ENCODE measurements at places on chromosomes 13 and 19.
A peak's percentile ranks its signal among the peaks of the same experiment; 100 is the strongest.

- no peak for DNase-seq
These were observed 22.8 kb upstream of the RNF17 start for GRCh38 chr13:24741016-24741662.

GRCh38 chr19:892243-892893 lies 619 bp downstream of the MED16 start:
- DNase-seq: no peak

DNA sequence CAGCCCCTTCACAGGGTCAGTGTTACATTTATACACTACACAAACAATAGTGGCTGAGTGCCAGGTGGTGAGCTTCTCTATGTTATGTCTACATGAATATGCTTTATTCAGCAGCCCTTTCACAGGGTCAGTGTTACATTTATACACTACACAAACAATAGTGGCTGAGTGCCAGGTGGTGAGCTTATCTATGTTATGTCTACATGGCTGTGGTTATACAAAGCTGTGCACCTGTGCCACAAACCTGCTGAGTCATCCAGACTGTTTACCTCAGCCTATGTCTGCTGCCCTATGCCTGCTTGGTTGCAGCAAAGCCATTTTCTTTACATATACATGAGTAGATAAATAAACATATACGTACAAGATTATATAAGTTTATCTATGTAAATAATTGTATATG lies 76.5 kb downstream of the ZNF726 start:
- peak; percentile 2 for DNase-seq

DNA sequence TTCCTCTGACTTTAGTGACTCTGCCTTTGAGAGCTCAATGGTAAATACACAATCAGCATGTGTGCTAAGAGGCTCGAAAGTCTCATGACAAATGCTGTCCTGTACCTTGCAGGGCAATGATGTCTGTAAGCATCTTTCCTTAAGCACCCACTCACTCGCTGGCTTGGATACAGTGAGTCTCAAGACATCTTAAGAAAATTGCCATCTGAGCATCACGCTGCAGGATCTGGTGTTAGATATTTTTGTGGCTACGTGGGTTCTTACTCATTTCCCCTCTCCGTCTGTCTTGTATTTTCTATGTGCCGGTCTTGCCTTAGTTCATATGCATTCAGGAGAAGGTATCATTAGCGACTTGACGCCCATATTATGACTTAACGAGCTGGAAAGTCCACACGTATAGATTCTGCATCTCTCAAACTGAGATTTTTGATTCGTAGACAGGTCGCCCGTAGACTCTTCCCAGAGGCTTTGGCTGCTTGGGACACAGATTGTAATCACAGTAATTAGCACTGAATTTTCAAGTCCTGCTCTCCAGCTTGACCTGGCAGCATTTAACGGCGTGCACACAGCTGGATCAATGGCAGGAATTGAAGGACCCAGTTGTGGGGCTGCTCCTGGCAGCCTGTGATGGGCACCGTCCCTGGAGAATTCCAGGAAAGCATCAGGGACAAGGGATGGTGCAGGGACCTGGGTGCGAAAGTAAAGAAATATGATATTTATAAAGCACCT lies 231.2 kb downstream of the ZIC5 start:
- DNase-seq: no peak

DNA sequence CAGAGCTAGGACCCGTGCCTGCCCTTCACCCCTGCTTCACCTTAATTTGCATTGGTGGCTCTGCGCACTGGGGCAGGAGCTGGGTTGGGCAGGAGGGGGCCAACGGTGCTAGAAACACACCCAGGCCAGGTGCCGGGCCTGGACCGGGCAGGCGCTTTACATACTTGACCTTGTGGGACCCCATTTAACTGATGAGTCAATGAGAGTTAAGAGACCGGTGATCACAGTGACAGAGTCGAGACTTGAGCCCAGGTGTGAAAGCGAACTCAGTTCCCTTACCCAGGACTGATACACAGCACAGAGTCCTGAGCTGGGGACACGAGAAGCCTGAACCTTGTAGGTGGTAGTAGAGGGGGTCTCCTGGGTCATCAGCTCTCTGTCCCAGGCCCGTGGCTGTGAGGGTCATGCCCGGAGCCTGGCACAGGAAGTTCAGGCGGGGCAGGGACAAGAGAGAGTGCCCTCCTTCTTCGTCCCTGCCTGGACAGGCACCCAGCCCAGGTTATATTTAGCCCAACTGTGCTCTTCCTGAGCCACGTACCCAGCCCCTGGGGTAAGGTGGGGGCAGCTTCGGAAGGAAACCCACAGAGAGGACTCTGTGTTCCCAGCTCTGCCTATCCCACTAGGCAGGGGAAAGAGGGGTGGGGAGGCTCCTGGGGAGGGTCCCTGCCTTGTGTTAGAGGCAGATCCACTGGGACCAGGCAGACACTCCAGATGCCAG lies 1.9 kb downstream of the PRX start:
- DNase-seq: no peak

- DNase-seq: no peak
These were observed 18.5 kb downstream of the SLC27A1 start for GRCh38 chr19:17488593-17489391.

DNA sequence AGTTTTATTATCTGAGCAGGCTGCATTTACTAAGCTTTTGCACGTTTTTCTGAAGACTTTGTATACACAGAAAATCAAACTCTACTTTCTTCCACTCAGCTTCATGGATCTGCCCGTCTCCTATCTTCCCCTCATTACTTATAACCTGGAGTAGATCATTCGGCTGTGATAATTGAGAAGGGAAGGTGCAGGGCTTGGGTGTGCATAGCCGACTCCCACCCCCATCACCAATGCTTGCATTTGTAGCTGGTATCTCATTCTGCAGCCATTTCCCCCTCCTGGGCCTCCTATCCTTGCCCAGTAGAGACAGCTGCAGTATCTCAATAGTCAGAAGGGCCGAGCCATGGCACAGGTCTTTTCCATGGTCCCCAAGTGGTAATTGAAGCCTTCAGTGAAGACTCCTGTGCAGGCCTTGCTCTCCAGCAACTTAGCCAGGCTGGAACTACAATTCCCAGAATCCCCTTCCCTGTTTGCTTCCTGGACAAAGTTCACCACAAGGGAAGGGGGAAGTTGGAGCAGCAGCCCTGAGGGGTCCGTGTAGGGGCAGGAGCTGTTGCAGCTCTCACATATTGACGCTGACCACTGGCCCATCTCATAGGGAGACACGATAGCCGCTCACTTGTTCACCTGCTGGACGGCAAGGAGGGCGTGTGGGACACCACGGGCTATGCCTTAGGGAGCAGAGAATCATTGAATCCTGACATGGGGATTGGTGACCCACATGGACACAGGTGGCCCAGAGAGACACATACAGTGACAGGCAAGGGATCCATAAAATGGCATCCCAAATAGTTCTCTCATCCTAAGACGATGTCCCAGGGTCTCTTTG lies 2.1 kb upstream of the SIGLEC8 start:
- no peak for DNase-seq

GRCh38 chr13:44879452-44880058 lies 109.7 kb downstream of the NUFIP1 start:
- no peak for DNase-seq

DNA sequence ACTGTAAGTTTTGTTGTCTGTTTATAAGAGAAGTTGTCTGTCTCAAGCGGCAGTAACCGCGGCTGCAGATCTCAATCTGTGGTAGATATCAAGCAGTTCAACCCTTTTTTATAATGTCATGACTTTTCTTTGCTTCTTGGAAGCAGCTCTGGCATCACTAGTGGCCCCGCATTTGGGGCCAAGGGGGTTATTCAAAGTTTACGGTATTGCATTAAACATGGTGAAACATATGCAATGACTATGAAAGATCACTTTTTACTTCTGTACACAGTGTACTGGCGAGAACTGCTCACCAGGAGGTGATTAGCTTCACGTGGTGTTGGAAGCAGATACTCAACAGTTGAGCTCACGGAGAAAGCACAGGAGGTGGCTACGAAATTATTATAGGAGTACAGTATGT lies 4.6 kb upstream of the FFAR3 start:
- no peak for DNase-seq

GRCh38 chr13:27967203-27967735 lies 1.8 kb downstream of the CDX2 start:
- DNase-seq: no peak

- no peak for DNase-seq
These were observed 1733.7 kb upstream of the PCDH20 start for GRCh38 chr13:63149375-63149774.

DNA sequence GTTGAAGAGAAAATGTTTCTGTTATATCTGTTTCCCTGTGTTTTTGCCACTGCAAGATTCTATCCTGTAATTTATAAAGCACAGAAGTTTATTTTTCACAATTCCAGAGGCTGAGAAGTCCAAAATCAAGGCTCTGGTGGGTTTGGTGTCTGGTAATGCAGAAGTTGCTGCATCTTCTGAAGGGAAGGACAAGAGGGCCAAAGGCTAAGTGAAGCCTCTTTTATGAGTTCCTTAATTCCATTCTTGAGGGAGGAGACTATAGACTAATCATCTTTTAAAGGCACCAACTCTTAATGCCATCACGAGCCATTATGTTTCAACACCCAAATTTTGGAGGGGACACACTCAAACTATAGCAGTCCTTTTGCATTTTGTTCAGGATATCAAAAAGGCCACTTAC lies 34.1 kb upstream of the WDFY2 start:
- DNase-seq: no peak

DNA sequence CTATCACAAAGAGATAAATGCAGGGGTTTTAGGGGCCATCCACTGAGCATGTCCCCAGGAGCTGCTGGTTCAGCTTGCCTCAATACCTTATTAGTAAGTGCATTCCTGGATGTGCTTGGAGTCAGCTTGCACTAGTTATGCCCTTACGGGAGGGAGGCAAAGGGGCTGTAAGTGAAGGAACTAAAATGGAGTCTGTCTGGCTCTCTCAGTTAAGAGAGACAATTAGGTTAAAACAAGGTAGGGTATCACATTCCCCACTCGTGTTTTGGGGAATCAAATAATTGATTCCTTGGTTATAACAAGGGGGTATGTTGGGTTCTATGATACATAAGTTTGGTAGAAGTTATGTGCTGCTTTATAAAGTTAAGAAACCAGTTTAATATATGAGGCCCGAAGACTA lies 78.9 kb downstream of the ZNF100 start:
- no peak for DNase-seq

GRCh38 chr13:78241278-78241919 lies 322.8 kb upstream of the EDNRB start:
- peak; percentile 7 for DNase-seq

- no peak for DNase-seq
These were observed 50.9 kb upstream of the ATP12A start for GRCh38 chr13:24629320-24629719.

DNA sequence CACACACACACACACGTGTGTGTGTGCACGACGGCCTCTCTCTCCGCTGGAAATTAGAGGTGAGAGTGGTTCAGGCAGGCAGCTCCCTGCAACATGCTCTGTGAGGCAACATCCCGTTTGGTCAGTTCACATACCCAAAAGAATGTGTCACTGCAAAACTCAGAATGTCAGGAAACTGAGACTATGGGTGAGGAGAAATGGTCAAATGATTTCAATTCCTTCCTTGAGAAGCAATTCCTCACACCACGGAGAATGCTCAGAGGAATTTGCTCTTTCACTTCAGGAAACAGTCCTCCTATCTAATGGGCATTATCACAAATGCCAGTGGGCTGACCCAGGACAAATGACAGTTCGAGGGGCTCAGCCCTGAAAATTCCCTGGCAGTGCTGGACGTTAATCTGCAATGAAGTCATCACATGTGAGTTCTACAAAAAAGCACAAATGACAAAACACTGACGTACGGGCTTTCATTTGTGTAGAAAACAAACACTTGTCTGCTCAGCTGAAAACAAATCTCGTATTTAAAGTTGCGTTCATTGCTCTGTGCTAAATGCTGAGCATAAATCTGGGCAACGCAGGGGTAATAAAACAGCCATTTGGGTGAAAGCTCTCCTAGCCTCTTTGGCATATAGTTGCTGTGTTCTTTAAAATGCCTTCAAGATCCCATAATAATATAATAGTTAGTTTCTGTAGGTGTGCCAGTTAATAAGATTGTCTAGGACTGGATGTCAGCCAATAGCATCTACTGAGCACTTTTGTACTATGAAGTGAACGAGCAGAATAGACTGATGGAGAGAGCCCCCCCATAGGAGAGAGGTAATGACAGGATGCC lies 18.6 kb upstream of the LATS2 start:
- no peak for DNase-seq

GRCh38 chr19:5966215-5966614 lies 11.7 kb downstream of the RANBP3 start:
- DNase-seq: no peak

DNA sequence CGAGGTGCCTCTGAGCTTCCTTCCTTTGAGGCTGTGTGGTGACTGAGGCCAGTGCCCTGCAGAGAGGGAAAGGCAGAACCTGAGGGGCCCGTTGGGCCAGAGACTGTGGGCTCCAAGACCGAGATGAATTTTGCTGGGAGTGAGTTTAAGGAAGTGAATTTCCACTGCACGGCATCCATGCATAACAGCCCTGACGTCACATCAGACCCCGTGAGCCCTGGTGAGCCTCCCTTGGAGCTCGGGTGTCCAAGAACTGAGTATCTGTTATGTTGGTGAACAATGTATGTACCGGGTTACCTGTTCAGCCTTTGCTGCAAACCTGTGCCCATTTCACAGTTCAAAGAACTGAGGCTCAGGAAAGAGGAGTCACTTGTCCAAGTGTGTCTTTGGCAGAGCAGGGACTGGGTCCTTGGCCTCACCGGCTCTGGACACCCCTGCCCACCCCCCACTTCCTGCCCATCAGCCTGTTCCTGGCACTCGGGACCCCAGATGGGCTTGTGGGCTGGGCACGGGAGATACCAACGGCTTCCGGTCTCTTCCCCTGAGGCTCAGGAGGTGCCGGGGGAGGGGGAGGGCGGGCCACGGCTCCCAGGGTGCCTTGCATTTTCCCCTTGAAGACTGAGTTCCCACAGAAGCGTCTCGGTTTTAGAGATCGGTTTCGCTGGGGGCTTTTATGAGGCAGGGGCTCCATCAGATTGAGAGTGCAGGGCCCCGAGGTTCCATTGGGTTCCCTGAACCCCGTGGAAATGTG lies 33.7 kb downstream of the NFILZ start:
- DNase-seq: no peak

DNA sequence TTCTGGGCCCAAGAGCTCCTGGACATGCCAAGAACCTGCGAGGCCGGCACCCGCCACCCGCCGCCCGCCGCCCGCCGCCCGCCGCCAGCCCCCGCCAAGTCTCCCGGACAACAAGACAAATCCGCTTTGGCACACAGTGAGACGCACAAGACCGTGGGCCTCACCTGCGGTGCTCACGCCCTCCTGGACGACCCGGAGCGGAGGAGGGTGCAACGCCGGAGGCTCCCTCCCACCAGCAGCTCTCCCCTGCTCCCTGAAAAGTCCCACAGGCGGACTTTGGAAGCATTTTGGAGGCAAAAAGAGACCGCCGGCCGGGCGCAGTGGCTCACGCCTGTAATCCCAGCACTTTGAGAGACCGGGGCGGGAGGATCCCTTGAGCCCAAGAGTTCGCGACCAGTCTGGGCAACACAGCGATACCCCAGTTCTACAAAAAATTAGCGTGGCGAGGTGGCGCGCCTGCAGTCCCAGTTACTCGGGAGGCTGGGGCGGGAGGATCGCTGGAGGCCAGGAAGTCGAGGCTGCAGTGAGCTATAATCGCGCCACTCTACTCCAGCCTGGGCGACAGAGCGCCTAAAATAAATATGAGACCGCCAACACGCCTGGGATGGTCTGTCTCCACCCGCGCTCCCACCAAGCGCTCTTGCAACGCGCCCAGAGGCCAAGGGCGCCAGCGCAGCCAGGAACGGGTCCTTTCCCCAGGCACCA lies 783 bp downstream of the RHPN2 start:
- DNase-seq: no peak

- no peak for DNase-seq
These were observed 56.0 kb upstream of the CLDN10 start for GRCh38 chr13:95496485-95496884.

Measured in muscle of arm (tissue), 14 donors.